Upper lobe of right lung (tissue), 1 donor: ENCODE measurements at places on chromosomes 6 and 20. TPM values are rescaled to one million over a fixed set of nuclear protein-coding genes. Genes with fewer than 3 reads are reported as not detected.

- no peaks in the 10 kb centered on the region for H3K4me1 ChIP-seq
- DNase-seq: no peak
- no peaks in the 10 kb centered on the region for H3K27me3 ChIP-seq
- no peak overlapping the region for H3K27ac ChIP-seq
Measured at GRCh38 chr6:733431-734219, 40.7 kb upstream of the EXOC2 start.

DNA sequence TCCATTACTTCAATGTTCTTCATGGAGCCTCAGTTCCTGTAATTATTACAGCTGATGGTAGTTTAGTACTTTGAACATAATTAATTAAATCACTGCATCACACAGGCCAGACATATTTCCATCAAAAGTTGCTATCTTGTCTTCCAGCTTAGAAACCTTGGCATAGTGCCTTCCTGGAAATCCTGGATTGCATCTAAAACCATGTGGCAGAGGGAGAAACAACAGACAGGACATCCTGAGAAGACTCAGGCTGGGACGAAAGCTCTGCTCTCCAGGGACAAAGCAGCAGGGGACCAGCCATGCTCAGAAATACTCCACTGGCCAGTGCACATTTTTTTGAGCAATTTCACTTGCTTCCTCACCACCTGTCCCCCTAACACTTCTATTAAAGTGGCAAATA lies 55.3 kb downstream of the TBX18 start:
- H3K27ac ChIP-seq: no peak overlapping the region
- H3K4me3 ChIP-seq: no peak overlapping the region
- no peak for DNase-seq
- no peaks in the 10 kb centered on the region for H3K36me3 ChIP-seq

DNA sequence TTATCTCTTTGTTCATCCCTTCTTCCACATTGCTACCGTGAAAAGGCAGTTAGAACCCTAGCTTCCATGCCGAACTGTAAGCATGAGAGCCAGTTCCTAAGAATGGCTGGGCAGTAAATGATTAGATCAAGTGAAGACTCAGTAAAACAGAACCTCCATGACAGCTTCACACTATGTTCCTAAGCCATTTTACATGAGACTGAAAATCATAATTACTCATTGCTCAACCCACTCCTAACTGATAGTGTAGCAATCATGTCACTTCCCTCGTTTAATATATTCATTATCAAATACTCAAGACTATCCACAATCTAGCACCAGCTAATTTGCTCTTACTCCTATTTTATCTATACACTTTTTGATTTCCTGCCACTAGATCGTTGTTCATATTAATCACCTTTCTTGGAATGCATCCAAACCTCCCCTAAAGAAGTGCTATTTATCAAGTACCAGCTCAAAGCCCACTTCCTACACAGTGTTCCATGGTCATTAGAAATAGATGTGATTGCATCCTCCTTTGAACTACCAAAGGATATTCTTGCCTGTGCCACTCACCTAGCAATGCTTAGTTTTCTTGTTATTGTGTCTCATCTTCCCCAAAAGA lies 6.0 kb downstream of the TMEM30A start:
- H3K4me1 ChIP-seq: peaks cover 67% of the 10 kb centered on the region
- DNase-seq: no peak
- H3K4me3 ChIP-seq: no peak overlapping the region
- no peaks in the 10 kb centered on the region for H3K36me3 ChIP-seq

DNA sequence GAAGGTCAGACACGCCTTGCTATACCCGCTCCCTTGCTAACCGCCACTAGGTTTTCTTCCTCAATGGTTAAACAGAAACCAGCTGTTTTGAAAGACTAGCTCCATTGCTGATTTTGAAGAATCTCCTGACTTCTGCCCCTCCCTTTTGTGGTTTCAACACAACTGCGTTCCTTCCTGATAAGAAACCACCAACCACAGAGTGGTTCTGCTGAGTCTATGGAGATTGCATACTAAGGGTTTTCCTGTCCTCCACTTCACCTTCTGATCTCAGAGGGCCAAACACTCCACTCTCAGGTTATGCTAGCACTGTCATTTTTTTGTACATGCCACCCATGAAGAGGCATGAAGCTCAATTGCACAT lies 207.9 kb downstream of the MYLK4 start:
- H3K4me1 ChIP-seq: peaks cover 14% of the 10 kb centered on the region
- H3K27ac ChIP-seq: peak overlapping the region; percentile 20
- H3K4me3 ChIP-seq: no peak overlapping the region
- H3K36me3 ChIP-seq: no peaks in the 10 kb centered on the region
- no peak for DNase-seq

DNA sequence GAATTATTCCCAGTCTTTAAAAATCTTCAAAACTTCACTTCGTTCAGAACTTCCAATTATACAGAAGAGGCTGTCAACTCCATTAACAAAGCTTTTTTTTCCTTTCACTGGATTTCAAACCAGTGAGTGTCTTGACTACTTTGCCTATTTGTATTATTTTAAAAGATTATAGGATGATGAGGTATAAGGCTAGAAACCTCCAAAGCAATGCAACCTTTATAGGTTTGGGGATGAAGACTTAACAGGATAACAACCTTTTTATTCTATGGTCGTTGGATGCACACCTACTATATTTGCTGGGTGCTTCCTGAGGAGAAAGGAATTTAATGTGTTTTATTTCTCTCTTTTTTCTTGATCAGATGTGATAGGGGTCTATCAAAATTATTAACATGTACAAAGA lies 1.9 kb upstream of the OVOL2 start:
- H3K4me3 ChIP-seq: no peak overlapping the region
- peaks cover 19% of the 10 kb centered on the region for H3K4me1 ChIP-seq
- H3K27ac ChIP-seq: no peak overlapping the region
- peaks cover 59% of the 10 kb centered on the region for H3K27me3 ChIP-seq

- H3K4me3 ChIP-seq: no peak overlapping the region
- no peaks in the 10 kb centered on the region for H3K36me3 ChIP-seq
- no peaks in the 10 kb centered on the region for H3K27me3 ChIP-seq
- no peak overlapping the region for H3K27ac ChIP-seq
- no peak for DNase-seq
- H3K4me1 ChIP-seq: peaks cover 4% of the 10 kb centered on the region
Measured at GRCh38 chr6:55758156-55758937, 117.0 kb downstream of the BMP5 start.

DNA sequence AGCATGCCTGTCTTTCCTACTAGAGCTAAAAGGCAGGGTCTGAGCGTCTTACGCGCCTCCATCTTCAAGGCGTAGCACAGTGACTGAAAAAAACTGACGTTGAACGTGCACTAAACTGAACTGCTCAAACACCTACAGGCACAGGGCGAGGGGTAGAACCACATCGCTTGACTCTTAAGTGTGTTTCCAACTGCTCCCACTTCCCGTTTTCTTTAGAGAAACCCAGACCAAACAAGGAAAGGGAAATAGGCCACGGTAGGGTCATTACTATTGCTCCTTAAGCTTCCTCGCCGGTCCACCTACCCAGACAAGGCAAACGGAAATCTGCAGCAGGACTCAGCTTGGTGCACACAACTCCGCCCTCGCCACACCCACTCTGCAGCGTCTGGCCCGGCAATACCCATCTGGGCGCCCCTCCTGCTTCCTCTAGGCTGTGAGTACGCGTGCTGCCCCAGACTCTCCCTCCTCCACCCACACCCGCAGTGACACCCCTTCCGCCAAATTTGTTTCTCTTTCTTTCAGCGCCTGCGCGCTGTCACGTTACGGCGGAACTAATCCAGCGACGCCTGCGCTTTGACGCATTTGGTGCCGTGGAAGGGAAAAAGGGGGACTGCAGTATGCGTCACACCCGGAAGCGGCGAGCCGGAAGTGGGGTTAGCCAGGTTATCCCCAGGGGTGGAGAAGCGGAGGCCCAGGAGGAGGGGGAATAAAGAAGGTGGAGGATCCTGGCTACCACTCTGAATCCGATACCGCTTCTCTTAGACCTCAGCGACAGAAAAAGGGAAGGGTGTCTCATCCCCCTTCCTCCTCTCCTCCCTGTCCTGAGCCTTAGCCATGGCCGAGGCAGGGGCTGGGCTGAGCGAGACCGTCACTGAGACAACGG lies at the start of gene PPP1R11:
TSS of gene PPP1R11 (plus strand) at position 622 of the 883 bp plus-strand sequence. CDS start at position 835, 213 bp downstream.
- DNase-seq: peak; percentile 99
- H3K4me3 ChIP-seq: peak within 1 kb of the TSS; percentile 73
- H3K4me1 ChIP-seq: peaks cover 24% of the 10 kb centered on the region
- H3K36me3 ChIP-seq: peaks cover 10% of the 10 kb centered on the region
- H3K27me3 ChIP-seq: peaks cover 4% of the 10 kb centered on the region

DNA sequence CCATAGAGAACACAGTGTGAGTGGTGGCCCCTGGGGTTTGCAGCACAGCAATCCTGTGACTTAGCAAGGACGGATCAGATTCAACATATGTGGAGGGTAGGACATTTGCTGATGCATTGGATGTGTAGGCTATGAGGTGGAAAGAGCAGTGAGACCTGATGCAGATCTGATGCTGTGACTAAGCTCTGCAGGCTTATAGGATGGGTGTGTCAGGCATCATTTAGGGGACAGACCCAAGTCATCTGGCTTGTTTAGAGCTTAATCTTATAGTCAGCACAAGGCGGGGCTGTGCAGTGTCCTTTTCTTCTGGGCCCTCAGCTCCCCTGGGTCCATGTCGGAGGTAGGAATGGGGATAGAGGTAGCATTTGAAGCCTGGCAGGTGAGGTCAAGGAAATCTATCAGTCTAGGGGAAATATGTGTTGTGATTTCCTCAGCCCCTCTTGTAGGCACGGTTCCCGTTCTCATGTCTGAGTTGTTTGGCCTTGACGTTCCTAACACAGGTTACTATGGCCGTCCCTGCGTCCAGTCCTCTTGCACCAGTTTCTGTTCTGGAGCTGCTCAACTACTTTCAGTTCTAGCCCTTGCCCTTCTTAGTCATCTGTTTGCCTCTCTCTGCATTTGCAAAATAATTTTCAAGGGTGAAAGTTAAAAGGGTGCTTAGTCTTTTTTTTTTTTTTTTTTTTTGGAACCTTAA lies 15.6 kb upstream of the MAPRE1 start:
- no peak for DNase-seq
- H3K4me1 ChIP-seq: no peaks in the 10 kb centered on the region
- no peaks in the 10 kb centered on the region for H3K27me3 ChIP-seq
- no peaks in the 10 kb centered on the region for H3K36me3 ChIP-seq

DNA sequence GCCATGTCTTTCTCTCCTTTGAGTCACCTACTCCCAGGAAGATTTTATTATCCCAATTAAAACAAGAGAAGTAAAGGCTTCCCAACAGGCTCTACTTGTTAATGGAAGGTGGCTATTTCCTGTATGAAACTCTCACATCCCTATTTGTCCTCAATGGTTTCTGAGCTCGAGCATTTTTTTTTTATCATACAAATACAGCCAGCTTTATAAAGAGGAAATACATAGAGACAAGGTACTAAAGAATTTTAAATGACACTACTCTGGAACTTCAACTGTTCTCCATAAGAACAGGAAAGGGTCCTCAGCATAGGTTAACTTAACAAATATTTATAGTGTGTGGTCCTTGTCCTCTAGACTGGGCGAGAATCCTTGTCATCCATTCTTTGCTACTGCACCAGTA lies 41.0 kb downstream of the TSHZ2 start:
- H3K4me1 ChIP-seq: no peaks in the 10 kb centered on the region
- no peak overlapping the region for H3K27ac ChIP-seq
- no peak for DNase-seq
- no peaks in the 10 kb centered on the region for H3K36me3 ChIP-seq
- H3K27me3 ChIP-seq: no peaks in the 10 kb centered on the region

GRCh38 chr6:41373919-41374617 lies 38.7 kb downstream of the NCR2 start:
- DNase-seq: no peak
- H3K4me3 ChIP-seq: no peak overlapping the region
- no peaks in the 10 kb centered on the region for H3K36me3 ChIP-seq
- H3K4me1 ChIP-seq: peaks cover 25% of the 10 kb centered on the region

- H3K36me3 ChIP-seq: no peaks in the 10 kb centered on the region
- peak overlapping the region; percentile 40 for H3K27ac ChIP-seq
- no peaks in the 10 kb centered on the region for H3K27me3 ChIP-seq
Measured at GRCh38 chr20:43942667-43943285, 28.1 kb downstream of the TOX2 start.

DNA sequence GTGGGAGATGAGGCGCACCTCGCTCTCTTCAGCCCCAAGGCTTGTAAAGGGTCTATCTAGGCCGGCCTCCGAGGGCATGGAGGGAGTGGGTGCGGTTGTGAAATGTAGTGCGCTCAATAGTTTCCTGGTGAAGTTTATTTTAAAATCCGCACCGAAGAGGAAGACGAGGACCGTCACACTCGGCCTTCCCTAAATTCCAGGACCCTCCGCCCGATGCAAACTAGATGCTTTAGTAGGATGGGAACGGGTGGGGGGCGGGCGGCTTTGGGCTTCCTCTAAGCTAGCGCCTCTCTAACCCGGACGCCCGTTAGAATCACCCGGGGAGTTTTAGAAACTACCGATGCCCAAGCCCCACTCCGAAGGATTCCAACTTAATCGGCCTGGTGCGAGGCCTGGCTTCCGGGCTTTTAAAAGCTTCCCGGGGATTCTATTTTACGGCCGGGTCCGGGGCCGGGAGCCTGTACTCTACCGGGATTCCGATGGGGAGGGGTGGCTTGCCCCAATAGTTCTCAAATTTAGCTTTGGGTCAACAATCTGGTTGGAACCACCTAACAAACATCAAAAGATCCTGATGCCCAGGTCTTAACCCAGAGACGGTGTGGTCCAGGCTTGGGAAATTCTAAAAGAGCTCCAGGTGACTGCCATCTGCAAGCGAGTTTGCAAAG lies 548 bp upstream of the BCAS4 start:
- H3K27ac ChIP-seq: no peak overlapping the region
- no peak for DNase-seq
- H3K36me3 ChIP-seq: no peaks in the 10 kb centered on the region
- no peaks in the 10 kb centered on the region for H3K27me3 ChIP-seq

- no peaks in the 10 kb centered on the region for H3K36me3 ChIP-seq
- H3K4me1 ChIP-seq: no peaks in the 10 kb centered on the region
- H3K4me3 ChIP-seq: no peak overlapping the region
- DNase-seq: no peak
- no peak overlapping the region for H3K27ac ChIP-seq
- H3K27me3 ChIP-seq: no peaks in the 10 kb centered on the region
Measured at GRCh38 chr6:115838763-115839401, 221.8 kb downstream of the FRK start.

GRCh38 chr6:142669471-142670351 lies 275.3 kb downstream of the HIVEP2 start:
- H3K4me1 ChIP-seq: no peaks in the 10 kb centered on the region
- no peak overlapping the region for H3K27ac ChIP-seq
- no peaks in the 10 kb centered on the region for H3K36me3 ChIP-seq
- DNase-seq: no peak
- no peak overlapping the region for H3K4me3 ChIP-seq

DNA sequence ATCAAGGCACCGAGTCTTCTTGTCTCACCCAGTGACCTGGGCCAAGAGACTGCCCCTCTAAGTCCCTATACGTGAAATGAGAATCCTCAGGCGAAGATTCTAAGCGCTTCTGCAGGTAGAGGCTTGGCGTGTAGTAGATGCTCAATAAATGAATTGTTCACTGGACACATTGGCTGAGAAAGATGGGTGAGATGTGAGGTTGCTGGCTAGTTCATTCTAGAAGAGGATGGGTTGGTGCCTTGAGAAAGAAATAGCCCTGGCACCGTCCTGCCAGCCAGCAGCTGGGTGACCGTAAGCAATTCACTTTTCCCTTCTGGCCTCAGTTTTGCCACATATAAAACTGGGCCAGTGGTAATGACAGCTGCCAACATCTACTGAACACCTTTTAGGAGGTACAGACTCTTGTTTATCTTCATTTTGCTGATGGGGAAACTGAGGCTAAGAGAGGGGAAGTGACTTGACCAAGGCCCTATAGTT lies 1.4 kb downstream of the SRC start:
- no peaks in the 10 kb centered on the region for H3K27me3 ChIP-seq
- H3K4me1 ChIP-seq: peaks cover 31% of the 10 kb centered on the region
- H3K27ac ChIP-seq: peak overlapping the region; percentile 81
- H3K36me3 ChIP-seq: no peaks in the 10 kb centered on the region
- peak overlapping the region; percentile 67 for H3K4me3 ChIP-seq
- no peak for DNase-seq

The FAM83B gene
- 0.20 TPM for total RNA-seq

The CDSN gene
- total RNA-seq: not detected

The SRMS gene
- not detected for total RNA-seq

The AVP gene
- not detected for total RNA-seq

The TREM2 gene
- total RNA-seq: 62.2 TPM
